ENCODE measurements at places on chromosomes 12 and 14. TPM values are rescaled to one million over a fixed set of nuclear protein-coding genes. Genes with fewer than 3 reads are reported as not detected.

DNA sequence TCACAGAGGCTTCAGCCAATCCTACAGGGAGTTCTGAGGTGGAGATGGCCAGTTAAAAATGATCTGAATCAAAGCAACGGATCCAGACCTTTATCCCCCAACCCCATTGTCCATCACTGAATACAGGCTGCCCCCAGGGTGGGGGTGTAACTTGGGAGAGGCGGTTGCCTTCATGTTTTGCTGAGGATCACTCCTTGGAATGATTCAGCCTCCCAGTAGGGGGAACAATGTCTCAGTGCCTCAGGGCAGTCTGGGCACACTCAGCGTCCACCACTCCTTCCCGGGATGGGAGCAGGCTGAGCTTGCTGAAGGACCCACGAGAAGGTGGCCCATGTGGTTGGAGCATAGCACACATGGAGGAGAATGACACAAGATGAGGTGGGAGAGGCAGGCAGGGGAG is 60.2 kb downstream of the RFX4 start:
- DNase-seq = no peak

GRCh38 chr14:56118611-56119181 is 485 bp downstream of the PELI2 start:
- peak; percentile 7 for DNase-seq

- DNase-seq = no peak
These were observed 64.9 kb upstream of the KITLG start for GRCh38 chr12:88644946-88645702.

The TGFB3 gene
- 5.4 TPM for total RNA-seq

The LRP1-AS gene
- total RNA-seq = not detected

The KRT80 gene
- 23.7 TPM for total RNA-seq

The PTMS gene
- 518 TPM for total RNA-seq

The DPF3 gene
- 8.1 TPM for total RNA-seq

GRCh38 chr14:65847075-65847847 is 434.7 kb downstream of the FUT8 start:
- DNase-seq = no peak

- no peak for DNase-seq
These were observed 125.8 kb downstream of the KTN1 start for GRCh38 chr14:55705651-55706364.

DNA sequence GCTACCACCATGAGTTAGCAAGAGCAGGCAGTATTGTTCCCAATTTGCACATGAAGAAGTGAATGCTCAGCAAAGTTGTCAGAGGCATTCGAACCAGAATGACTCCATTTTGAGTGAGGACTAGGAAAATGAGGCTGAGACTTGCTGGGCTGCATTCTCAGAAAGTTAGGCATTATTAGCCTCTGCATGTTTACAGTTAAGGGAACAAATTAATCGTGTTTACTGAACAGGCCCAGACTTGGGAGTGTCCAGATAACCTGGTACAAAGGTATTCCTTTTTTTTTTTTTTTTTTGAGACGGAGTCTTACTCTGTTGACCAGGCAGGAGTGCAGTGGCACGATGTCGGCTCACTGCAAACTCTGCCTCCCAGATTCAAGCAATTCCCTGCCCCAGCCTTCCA is 22.5 kb upstream of the VWF start:
- DNase-seq = no peak

The PTCSC3 gene
- total RNA-seq = not detected

The IL31 gene
- total RNA-seq = not detected

The LRTM2 gene
- not detected for total RNA-seq

GRCh38 chr12:62647586-62647985 is 181.0 kb downstream of the MON2 start:
- DNase-seq = no peak

DNA sequence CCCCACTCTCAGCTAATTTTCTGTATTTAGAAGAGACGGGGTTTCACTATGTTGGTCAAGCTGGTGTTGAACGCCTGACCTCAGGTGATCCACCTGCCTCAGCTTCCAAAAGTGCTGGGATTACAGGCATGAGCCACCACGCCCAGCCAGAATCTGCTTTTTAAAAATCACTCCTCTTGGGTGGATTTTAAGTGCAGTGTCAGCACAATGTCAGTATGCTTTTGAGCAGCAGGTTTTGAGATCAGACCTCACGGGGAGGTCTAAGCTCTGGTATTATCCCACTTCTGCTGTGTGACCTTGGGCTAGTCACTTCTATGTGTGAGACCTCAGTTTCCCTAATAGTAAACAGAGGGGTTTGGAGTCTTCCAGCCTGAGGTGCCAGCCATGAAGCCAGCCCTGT is 51.8 kb upstream of the GSC start:
- no peak for DNase-seq

The TAS2R8 gene
- total RNA-seq = not detected

The SIX6 gene
- not detected for total RNA-seq

DNA sequence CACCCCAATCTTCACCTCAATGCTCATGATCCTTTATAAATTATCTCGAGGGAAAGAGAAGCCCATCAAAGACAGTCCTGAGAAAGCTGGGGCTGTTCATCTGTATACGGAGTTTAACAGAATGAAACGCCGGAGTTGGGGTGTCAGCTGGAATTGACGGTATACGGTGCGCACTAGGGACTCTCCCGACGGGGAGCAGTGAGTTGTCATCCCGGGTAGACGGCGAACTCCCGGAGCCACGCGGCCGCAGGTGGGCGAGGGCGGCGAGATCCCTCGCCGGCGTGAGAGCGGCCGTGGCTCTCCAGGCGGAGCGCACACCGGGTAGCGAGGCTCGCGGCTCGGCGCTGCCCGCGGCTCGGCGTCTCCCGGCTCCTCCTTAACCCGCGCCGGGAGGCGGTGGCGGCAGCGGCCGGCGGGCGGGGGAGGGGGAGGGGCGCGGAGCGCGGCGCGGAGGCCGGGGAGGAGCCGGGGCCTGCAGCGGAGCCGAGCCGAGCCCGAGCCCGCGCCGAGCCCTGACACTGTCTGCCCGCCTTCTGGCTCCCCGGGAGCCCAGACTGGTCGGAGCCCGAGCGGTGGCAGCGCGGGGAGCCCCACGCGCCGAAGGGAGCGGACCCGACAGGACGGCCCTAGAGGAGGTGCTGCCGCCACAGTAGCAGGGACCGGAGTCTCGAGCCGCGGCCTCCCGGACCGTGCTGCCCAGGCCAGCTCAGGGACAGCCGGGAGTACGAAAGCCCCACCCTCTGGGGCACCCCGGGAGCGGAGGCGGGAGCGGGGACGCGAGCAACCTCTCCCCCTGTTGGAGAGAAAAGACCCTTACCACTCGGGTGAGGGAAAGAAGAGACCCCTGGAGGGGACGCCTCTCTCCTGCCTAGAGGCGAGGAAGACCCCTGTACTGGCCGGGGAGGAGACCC is at the start of gene FOXJ2:
FOXJ2 (plus strand) TSS at position 475 of the 911 bp plus-strand sequence. CDS start 7,117 bp downstream, outside the sequence.
- peak; percentile 80 for DNase-seq

GRCh38 chr12:91703491-91704283 is 442.0 kb downstream of the BTG1 start:
- DNase-seq = no peak

GRCh38 chr14:104161602-104162367 is 23.4 kb downstream of the KIF26A start:
- no peak for DNase-seq

DNA sequence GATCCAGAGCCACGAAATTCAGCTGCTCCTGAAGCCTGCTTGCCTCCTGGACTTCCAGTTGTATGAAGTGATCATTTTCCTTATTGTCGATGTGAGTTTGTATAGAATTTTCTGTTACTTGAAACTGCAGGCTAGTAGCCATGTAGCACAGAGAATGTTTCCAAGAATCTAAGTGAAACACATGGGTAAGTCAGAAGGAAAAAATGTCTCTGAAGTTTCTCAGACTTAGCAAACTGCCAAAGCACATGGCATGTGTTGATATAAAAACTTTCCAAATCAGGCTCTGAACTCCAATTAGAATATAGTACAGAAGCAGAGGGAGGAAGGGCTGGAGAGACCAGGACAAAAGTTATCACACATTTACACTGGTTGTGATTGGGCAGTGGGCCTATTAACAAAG is 9.8 kb upstream of the PCNX1 start:
- DNase-seq = no peak

- DNase-seq = no peak
These were observed 1.1 kb upstream of the HOXC4 start for GRCh38 chr12:54052438-54053002.

GRCh38 chr12:50753232-50753769 is 10.6 kb upstream of the ATF1 start:
- no peak for DNase-seq

The PTPRO gene
- not detected for total RNA-seq

DNA sequence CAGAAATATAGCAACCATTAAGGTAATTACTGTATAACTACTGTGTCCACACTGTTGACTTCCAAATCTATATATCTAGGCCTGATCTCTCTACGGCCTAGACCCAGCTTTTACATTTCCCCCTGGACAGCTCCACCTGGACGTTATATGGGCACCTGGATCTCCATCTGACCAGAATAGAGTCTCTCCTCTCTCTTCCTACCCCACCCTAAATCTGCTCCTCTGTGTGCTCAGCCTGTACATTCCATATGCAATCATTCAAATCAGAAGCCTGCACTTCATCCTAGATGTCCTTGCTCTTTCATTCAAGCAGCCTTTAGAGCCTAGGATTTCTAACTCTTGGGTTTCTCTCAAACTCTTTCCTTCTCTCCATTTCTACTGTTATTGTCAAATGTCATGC is 255.0 kb downstream of the PAX9 start:
- DNase-seq = no peak

DNA sequence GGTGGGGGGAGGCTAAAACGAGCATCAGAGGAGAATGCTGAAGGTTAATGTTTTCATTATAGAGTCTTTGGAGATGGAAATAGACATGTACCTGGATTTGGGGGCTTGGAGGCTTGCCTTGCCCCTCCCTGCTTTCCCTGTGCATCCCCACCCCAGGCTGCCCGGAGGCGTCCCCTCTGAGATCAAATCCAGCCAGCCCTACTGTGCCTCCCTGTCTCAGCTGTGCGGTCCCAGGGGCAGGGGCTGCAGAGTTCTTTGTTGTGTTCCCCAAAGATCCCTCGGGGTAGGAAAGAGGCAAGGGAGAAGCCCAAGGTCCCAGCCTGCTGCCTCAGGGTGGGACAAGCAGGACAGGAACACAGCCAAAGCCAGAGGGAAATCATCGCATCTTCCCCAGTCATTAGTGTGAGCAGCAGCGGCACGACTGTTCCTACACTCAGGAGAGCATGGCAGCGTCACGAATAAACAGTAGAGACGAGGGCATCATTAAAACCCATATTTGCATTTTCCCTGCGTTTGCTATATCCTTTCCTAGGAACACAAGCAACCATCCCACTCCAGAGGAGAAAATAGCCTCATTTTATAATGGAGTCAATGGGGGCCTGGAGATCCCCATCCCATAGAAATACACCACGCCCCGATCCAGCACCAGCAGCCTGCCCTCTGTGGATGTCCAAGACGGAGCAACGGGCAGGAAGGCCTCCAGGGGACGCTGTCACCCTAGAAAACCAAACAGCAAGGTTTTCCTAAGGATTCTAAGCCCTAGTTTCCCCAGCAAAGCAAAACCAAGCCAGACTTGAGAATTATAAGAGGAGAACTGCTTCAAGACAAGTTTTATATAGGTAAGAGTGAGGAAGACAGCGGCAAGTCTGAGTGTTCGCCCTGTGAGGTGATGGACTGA is 32.4 kb downstream of the ANO2 start:
- DNase-seq = no peak

- no peak for DNase-seq
These were observed 451 bp downstream of the IRAK3 start for GRCh38 chr12:66189486-66189843.

The TROAP gene
- 62.4 TPM for total RNA-seq

The HVCN1 gene
- total RNA-seq = 3.7 TPM

- no peak for DNase-seq
These were observed 85.4 kb downstream of the NCOR2 start for GRCh38 chr12:124481772-124482566.

The PRR4 gene
- 2.8 TPM for total RNA-seq

The SYNDIG1L gene
- total RNA-seq = not detected

GRCh38 chr12:11746024-11746771 is 96.7 kb downstream of the ETV6 start:
- DNase-seq = peak; percentile 92

The NGB gene
- total RNA-seq = not detected

- DNase-seq = peak; percentile 47
These were observed 388.3 kb upstream of the DDHD1 start for GRCh38 chr14:53541411-53541810.

The RHOJ gene
- 177 TPM for total RNA-seq

GRCh38 chr12:64571411-64571810 is 38.9 kb upstream of the RASSF3 start:
- DNase-seq = no peak

- DNase-seq = no peak
These were observed 22.9 kb upstream of the TCL1B start for GRCh38 chr14:95663226-95663797.

DNA sequence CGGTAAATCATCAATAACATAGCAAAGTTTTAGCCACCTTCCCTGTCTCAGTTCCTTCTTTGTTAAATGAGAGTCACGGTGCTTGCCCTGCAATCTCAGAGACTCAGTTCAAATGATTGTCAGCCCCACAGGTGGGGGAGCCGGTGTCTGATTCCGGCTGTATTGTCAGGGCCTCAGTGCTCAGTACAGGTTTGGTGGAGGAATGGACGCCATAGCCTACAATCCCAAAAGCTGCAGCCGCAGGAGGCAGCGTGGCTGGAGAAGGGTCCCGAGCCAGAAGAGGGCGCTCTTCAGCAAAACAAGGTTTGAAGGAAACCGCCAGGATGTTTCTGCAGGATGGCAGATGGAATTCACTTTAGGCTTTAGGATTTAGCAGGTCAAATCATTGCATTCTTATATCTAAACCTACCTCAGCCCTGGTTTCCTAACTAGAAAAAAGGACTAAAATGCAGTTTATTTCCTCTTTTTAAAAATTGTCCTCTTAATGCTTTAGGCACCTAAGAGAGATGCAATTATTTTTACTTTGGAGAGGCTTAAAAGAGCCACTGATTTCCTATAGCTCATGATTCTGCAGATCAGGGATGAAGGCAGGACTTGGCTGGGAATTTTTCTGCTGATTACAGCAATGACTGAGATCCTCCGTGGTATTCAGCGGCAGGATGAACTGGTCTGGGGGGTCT is 29.2 kb downstream of the FOS start:
- DNase-seq = peak; percentile 77

GRCh38 chr12:118436002-118436730 is 59.8 kb downstream of the SUDS3 start:
- DNase-seq = no peak

DNA sequence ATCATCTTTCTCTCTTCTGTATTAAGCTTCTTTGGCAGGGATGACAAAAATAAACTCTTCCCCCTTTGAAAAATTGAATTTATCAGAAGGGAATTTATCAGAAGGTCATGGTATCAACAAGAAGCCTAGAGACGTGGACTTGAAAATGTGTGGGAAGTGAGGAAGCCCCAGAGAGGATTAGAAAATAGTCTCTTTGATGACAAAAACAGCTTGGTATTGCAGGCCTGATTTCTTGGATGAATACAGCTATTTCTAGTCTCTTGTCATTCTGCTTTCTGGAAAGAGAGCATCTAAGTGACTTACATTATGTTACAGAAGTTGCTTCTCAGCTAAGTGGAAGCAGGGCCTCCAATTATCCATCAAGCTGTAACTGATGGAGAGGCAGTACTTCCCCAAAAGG is 111.1 kb downstream of the KITLG start:
- no peak for DNase-seq

- no peak for DNase-seq
These were observed 109.7 kb downstream of the SLC25A47 start for GRCh38 chr14:100432652-100433427.
